ENCODE measurements at places on chromosomes 4 and X.
A peak's percentile ranks its signal among the peaks of the same experiment; 100 is the strongest.

DNA sequence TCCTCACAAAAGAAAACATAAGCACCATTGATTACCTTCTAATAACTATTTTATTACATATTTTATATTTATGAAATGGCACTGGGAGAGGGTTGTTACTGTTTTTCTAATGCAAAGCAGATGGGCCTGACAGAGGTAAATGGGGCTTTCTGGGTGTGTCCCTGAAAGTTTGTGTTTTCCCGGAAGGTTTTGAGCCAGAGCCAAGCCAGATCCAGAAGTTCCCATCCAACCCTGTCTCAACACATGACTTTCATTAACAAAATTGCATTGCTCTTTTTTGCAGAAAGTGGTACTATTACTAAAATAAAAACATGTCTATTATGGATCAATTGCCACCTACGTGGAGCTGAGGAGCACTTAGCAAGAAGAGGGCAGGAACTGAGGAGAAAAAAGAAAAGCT, 181.3 kb downstream of the RAB28 start:
- DNase-seq = no peak

DNA sequence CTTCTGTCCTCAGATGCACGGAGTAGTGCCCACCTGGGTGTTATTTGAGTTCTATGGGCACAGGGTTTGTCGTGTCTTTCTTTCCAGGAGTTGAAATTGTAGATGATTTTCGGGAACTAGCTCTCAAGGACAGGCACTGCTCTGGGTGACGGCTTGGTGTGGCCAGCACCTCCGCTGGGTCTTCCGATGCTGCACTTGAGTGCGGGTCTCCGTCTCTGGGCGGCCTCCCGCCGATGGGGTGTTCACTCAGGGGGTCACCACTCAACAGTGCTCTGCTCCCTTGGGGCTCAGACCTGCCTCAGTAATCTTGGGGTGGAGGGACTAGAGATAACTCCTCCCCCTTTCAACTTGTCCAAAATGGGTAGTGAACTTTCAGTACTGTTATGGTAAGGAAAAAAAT, 2.5 kb downstream of the ZFP92 start:
- DNase-seq = no peak

DNA sequence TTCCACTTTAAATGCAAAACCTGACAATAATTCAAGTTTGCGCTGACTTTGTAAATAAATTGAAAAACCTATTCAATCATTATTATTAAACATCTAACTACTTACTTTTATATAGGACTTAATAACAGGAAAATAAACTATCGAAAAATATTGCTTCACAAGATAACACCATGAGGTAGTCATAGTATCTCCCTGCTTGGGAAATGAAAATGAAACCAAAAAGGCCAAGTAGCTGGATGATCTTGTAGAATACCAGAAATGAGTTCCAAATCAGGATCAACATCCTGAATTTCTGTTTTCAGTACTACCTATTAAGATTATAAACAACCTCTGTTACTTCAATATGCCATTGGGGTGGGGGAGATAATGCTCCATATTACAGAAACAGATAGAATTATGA, 58.9 kb downstream of the CHIC2 start:
- no peak for DNase-seq

DNA sequence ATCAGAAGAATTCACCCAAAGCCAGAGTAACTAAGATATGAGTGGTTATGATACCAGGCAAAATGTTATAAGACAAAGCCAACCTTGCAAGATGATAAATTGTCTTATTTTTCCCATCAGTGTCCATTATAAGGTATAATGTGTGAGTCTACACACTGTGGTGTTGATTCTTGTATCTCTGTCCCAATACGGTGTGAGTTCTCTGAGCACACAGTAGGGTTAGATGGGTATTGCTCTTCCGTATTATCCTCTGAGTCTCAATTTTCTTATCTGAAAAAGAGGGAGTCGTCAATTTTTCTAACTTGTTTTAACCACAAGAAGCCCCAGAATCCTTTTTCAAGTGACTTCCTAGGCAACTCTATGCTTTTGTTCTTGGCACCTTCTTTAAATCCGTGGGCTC, 69.9 kb downstream of the HMGB2 start:
- no peak for DNase-seq

DNA sequence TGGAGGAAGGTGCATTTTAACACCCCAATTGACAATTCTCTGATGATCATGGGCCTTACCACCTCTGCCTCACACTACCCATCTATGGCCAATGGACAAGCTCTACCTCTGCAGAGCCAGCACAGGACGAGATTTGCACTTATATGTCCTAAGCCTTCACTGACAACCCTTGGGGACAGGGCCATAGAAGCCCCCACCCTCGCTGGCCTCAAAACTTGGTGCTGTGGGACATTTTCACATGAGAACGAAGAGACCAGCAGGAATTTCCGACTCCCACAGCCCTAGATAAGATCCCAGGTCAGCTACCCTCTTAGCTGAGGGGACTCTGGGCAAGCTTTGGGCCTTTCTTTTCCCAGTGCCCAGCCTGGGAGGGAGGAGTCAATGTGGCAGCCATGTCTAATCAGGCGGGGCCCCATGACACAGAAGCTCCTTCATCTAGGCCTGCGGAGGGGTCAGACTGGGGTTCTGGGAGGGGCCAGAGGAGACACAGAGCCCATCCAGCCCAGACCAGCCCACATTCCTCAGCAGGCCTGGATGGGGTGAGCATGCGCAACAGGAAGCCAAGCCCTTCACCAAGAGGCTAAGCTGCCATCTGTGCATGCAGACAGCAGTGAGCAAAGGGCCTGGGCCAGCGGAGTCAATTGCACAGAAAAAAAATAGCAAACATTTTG, 12.1 kb downstream of the PJA1 start:
- no peak for DNase-seq

DNA sequence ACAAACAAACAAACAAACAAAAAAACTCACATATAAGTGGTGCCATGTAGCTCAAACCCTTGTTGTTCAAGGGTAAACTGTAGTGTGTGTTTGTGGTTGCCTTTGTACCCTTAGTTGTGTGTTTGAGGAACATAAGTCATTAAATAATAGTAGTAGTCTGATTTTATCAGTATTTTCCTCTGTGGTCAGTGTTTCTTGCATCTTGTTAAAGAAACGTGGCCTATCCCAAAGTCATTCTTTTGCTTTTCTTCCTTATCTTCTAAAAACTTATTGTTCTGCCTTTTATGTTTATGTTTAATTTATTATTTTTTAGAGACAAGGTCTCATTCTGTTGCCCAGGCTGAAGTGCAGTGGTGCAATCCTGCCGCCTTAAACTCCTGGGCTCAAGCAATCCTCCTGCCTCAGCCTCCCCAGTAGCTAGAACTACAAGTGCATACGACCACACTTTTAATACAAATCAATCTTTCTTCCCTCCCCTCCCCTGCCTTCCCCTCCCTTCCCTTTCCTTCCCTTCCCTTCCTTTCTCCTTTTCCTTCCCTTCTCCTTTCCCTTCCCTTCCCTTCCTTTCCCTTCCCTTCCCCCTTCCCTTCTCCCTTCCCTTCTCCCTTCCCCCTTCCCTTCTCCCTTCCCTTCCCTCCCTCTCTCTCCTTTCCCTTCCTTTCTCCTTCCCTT, 26.4 kb downstream of the PRIMPOL start:
- no peak for DNase-seq

DNA sequence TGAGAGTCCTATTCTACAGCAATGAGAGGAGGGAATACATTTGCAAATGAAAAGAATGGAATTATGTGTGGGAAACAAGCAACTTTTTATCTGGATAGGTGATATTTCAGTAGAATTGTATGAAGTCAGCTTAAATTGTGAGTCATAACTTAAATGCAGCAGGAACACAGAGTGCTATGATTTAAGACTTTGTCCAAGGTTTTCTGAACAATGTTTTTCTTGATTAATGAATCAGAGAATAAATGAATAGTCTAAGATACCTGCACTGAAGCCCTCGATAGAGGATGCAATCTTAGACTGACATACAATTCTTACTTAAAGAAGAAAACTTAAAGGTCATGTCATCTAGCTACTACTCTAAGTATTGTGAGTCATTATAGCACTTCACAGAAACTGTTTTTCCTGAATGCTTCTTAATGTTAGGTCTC, 8.0 kb downstream of the ARHGEF38 start:
- no peak for DNase-seq

DNA sequence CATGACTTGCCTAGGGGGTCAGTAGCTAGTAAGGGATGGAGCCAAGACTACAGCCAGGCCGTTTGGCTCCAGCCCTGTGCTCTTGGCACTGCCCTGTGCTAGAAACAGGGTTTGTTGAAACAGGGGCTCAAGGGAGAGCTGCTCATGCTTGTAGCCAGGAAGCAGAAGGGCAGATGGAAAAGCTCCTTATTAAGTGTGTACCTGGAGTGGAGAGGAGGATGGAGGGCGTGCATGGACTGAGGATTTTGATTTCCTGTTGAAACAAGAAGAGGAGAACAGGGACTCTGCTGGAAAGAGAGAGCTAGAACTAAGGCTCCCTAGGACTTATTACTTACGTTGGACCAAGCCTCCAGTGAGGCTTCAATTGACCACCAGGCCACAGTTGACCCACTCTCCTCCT, 363.0 kb downstream of the MID1IP1 start:
- DNase-seq = no peak

DNA sequence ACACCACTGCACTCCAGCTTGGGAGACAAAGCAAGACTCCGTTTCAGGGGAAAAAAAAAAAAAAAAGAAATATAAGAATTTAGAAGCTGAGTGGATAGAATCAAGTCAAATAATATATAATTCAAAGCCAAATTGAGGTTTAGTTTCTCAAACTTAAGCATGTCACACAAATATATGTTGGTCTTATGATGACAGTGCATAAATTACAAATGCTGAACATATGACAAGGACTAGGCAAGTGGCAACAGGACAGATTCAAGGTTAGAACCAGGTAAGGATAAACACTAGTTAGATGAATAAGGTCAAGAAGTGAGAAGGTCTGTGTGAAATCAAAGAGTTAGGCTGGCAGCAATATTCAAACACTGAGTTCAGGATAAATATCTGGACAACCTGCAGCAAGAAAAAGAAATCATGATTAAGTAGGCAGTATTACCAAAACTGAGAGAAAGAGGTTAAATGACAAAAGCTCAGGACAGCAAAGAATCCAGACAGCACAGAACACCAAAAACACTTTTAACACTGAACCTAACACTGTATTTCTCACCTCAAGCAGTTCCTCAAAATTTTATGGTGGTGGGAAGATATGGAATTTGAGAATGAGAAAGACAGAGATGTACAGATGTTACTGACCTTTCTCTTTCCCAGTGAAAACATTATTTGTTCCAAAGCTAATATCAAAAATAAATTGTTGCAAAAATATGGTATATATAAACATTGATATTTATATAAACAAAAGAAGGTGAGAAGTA, 45.4 kb downstream of the ANKRD17 start:
- no peak for DNase-seq

DNA sequence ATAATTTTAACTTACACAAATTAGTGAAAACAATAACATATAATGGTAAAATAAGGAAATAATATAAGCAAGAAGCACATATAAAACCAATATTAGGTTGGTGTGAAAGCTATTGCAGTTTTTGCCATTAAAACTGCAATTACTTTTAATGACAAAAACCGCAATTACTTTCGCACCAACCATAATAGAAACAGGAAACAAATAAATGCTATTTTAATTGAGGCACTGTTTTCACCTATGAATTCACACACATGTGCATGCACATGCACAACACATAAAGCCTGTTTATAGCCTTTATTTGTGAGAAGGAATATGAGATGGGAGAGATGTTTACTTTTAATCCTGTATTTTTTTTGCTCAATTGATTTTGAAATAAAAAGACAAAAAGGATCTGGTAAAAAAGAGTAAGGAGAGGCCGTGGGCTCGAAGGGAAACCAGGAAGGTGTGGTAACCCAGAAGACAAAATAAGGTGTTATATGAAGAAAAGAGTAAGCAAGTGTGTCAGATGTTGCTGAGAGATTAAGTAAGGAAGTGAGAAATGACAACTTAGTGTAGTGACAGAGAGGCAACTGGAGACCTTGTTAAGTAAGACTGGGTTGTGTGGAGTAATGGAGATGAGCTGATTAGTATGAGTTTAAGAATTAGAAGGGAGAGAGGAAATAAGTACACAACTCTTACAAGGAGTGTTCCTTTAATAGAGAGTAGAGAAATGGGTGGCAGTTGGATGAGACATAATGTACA, 69.0 kb downstream of the KLHL13 start:
- no peak for DNase-seq

DNA sequence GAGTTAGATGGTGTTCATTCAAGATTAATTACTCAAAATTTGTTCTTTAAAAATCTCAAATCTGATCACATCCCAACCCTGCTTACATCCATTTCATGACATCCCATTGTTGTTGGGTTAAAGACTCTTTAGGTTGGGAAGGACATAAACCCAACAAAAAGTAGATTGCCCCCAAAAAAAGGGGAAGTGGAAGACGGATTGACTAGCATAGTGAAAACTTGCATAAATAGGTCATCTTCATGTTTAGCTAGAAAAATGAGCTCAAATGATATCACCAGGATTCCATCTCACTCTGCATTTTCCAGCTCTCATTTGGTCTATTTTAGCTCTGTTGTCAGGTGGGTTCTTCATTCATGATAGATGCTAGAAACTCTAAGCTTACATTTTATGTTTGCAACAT, 18.5 kb upstream of the TET2 start:
- DNase-seq = no peak

DNA sequence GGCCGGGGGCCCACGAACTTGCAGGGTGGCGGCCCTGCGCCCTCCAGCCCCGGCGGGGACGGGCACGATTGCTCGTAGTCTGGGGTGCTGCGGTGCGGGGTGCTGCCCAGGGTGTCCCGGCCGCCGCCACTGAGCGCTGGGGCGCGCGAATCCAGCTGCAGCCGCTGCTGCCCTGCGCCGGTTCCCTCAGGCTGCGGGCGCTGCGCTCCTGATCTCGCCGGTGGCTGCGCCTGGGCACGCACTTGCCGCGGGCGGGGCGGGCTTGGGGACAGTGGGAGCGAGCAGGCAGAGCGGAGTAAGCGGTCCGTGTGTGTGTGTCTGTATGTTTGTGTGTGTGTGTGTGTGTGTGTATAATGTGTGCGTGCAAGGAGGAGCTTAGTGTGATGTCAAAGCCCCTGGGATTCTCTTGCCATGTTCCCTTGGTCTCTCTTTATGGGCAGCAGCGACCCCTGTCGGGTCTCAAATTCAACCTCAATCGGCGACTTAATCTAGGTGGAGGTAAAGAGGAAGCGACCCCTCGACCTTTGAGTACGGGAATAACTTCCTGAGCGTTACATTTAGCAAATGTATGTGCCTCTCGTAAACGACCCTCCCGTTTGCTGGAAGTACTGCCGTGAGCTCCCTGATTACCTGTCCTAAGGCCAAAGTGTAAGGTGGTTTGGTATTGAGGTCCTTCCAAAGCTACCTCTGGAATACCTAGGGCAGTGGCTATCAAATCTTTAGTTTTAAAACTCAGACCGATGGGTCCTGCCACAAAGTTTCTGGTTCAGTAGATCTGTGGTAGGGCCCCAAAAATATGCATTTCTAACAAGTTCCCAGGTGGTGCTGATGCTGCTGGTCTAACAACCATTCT, at the start of gene RNF150:
Gene RNF150 (minus strand): TSS at position 324 of the 853 bp plus-strand sequence.
- DNase-seq = peak; percentile 85

- DNase-seq = no peak
These were observed 23.2 kb downstream of the APOO start for GRCh38 chrX:23884427-23885024.

DNA sequence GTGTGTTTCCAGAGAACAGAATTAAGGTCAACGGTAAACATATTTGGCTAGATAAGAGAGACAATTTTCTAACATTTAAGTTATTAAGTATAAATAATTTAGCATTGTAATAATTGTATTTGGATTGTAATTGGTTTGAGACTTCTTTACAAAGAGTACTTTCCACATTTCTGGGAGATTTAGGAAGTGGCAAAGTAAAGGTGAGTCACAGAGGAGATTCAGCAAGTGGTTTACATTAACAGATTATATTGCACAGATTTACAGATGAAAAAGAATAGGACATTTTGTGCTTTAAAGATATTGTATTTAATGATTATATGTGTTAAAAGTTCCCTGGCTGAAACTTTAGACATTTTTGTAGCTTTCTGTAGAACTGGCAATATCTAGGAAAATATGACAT, 584.4 kb upstream of the AADAT start:
- DNase-seq = no peak
